ENCODE measurements at places on chromosomes 11 and 22. TPM values are rescaled to one million over a fixed set of nuclear protein-coding genes. Genes with fewer than 3 reads are reported as not detected.

DNA sequence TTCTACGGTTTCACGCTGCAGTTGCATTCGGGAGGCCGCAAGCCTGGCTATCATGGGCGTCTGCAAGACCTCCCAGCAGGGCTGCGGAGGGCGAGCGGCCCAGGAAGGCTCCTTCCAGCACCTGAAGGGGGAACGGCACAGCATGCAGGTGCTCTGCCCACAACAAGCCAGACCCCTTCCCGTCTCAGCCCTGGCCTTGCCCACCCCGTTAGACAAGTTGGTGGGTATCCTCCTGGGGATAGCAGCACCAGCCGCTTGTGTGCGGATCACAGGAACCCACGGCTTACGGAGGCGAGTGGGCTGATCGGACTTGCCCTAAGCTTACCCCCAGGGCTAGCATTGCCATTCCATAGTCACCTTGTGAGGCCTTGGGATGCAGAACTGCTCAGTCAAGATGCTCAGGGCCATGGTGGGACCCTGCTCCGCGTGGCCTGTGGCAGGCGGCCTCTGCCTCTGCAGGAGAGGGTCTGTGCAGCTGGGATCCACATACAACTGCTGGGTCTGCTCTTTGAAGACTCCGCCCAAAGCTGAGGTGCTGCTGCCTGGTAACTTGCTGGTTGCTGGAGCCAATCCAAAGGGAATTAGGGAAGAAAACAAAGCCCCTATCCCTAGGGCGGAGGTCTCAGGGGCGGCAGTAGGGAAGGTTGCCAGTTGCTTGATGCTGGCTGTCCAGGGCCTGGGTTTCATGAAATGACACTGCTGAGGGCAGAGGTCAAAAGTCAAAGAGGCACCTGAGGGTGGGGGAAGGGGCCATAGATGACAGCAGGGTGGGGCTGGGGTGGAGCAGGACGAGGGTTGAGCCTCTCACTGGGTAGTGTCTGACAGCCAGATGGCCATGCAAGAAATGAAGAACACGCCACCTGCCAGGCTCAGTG, 1.4 kb upstream of the OSBPL5 start:
- peaks cover 22% of the 10 kb centered on the region for H3K27me3 ChIP-seq
- H3K27ac ChIP-seq = no peak overlapping the region
- no peak overlapping the region for H3K4me3 ChIP-seq
- peak; percentile 54 for DNase-seq
- no peaks in the 10 kb centered on the region for H3K36me3 ChIP-seq
- H3K4me1 ChIP-seq = peaks cover 36% of the 10 kb centered on the region

DNA sequence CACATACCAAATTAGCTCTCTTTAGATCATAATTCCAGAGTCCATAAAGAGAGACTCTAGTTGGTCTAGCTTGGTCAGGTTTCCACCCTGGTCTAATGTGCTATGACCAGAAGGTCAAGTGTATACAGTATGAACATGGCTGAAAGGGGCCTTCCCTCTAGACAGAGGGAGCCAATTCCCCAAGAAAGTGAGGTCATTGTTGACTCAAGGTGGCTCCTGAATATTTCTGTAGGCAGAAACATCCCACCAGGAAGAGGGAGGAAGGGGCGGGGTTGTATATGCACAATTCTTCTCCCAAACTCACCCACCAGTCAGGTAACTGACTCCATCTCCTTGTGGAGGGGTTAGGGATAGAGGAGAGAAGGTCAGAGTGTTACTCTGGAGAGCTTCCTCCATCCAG, 281.8 kb upstream of the PLET1 start:
- DNase-seq = no peak
- H3K36me3 ChIP-seq = no peaks in the 10 kb centered on the region
- peaks cover 12% of the 10 kb centered on the region for H3K4me1 ChIP-seq
- H3K27me3 ChIP-seq = no peaks in the 10 kb centered on the region
- no peak overlapping the region for H3K27ac ChIP-seq
- no peak overlapping the region for H3K4me3 ChIP-seq

DNA sequence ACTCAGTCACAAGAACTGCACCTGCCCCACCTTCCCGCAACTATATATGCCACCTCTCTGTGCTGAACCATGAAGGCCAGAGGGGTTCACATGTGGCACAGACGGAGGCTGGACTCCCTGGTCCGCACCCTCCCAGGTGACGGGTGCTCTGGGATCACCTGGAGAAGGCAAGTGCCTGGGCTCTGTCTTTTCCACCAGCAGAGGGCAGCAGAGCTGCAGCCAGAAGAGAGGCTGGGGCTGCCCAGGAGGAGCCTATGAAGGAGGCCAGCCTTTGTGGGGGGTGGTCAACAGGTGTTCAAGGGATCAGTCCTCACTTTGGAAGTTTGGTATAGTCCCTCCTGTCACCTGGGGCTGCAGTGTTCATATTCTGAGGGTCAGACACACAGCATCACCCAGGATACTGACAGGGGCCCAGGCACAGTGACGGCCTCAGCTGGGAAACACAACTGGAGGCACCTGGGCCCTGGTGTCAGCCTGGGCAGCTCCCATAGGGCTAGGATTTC, 39.2 kb upstream of the IGLL5 start:
- peak; percentile 81 for DNase-seq
- peaks cover 97% of the 10 kb centered on the region for H3K27me3 ChIP-seq
- H3K36me3 ChIP-seq = no peaks in the 10 kb centered on the region

The NXPE4 gene
- not detected for total RNA-seq

The MS4A3 gene
- total RNA-seq = not detected

The VWA5A gene
- total RNA-seq = 27.3 TPM

- no peaks in the 10 kb centered on the region for H3K36me3 ChIP-seq
- peaks cover 8% of the 10 kb centered on the region for H3K4me1 ChIP-seq
- no peak for DNase-seq
- no peak overlapping the region for H3K27ac ChIP-seq
- H3K4me3 ChIP-seq = no peak overlapping the region
- no peaks in the 10 kb centered on the region for H3K27me3 ChIP-seq
These were observed 12.2 kb upstream of the RPS3 start for GRCh38 chr11:75386942-75387630.

The CSRP3 gene
- total RNA-seq = not detected

GRCh38 chr11:112128483-112129121, 35.3 kb downstream of the IL18 start:
- no peaks in the 10 kb centered on the region for H3K4me1 ChIP-seq
- H3K27ac ChIP-seq = no peak overlapping the region
- H3K36me3 ChIP-seq = no peaks in the 10 kb centered on the region
- no peak for DNase-seq

The CRYBB3 gene
- 0.19 TPM for total RNA-seq

DNA sequence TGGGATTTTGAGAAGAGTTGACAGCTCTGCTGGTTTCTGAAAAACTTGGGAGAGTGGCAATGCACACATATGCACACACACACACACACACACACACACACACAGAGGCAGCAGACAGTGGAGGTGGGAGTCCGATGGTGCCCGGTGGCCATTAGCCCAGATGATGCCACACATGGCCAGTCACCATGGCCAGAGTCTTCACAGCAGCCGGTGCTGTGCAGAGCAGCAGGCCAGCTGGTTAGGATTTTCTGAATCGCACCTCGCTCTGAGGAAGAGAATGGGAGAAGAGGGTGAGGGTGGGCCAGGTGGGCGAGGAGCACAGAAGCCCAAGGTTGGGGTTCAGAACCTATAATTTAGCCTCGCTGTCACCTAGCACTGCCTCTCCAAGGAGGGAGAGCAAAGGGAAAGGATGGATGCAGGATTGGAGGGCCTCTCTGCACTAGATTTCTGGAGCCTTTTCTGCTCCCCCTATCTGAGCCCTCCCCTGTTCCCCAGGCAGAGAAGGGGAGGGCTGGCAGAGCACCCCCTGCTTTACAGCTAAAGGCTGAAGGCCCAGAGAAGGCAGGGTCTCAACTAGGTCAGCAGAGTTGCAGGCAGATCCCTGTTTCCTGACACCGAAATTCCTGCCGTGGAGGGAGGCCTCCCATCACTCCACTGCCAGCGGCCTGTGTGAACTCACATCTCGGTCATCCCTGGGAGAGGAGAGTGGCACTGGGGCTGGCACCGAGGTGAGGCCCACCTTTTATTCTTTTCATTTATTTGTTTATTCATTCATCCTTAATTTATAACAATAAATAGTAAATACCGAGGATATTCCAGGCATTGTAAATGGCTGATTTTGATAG, 25.8 kb upstream of the FXYD6 start:
- no peak overlapping the region for H3K4me3 ChIP-seq
- no peak for DNase-seq
- no peaks in the 10 kb centered on the region for H3K4me1 ChIP-seq
- H3K27me3 ChIP-seq = no peaks in the 10 kb centered on the region
- H3K27ac ChIP-seq = no peak overlapping the region

DNA sequence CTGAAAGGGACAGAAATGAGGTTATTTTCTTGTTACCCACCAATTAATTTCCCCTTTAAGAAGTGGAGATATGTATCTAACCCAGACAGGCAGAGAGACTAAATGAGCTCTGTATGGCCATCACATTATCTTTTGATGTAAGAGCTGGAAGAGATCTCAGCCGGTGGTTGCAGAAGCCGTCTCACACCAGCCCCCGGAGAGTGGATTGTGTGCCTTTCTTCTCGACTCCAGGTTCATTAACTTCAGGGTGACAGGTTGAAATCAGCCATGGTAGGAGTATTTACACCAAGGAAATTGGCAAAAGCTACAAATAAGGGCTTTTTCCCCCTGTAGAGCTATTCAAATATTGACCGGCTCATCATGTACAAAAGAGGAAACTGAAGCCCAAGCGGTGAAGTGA, 580.3 kb upstream of the CADM1 start:
- DNase-seq = no peak
- H3K4me1 ChIP-seq = no peaks in the 10 kb centered on the region
- no peaks in the 10 kb centered on the region for H3K27me3 ChIP-seq
- no peaks in the 10 kb centered on the region for H3K36me3 ChIP-seq
- H3K4me3 ChIP-seq = no peak overlapping the region

DNA sequence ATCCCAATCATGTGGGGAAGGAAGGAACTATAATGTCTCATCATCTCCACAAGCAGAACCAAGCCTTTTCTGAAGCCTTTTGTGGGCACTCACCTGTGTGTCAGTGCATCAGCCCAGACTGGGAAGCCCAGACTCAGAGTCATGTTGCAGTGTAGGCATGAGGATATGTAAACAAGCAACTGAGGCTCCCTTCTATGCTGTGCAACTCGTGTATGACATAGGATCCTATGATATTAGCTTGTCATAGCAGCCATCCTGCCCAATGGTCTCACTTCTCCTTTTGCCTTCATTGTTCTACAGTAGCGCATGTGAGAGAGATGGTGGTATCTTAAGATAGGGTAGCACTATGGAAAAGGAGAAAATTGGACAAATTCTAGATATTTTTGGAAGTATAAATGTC, 103.4 kb upstream of the OLFML1 start:
- no peaks in the 10 kb centered on the region for H3K4me1 ChIP-seq
- DNase-seq = no peak
- H3K36me3 ChIP-seq = no peaks in the 10 kb centered on the region
- H3K4me3 ChIP-seq = no peak overlapping the region
- no peaks in the 10 kb centered on the region for H3K27me3 ChIP-seq
- no peak overlapping the region for H3K27ac ChIP-seq

The LRRC55 gene
- 1.4 TPM for total RNA-seq

GRCh38 chr11:62579252-62579651, 5.6 kb upstream of the EEF1G start:
- no peaks in the 10 kb centered on the region for H3K36me3 ChIP-seq
- DNase-seq = no peak
- no peaks in the 10 kb centered on the region for H3K27me3 ChIP-seq
- H3K27ac ChIP-seq = no peak overlapping the region

DNA sequence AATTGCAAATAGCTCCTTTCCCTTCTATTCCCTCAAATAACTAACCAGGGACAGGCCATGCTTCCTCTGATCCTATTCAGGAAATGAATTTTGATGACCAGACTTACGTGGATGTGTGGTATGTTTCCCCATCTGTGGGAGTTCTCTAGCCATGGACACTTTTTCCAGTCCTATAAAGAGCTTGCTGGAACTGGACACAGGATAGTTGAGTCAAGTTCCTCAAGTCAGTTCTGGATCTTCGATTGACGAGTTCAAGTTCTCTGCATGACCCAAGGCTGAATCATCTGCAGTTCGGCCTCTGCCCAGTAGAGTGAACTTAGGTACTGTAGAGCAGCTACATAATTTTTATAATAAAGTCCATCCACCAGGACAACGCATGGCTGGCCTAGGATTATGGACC, 52.7 kb upstream of the CCND1 start:
- H3K27ac ChIP-seq = no peak overlapping the region
- H3K4me3 ChIP-seq = no peak overlapping the region
- H3K4me1 ChIP-seq = no peaks in the 10 kb centered on the region
- DNase-seq = no peak
- no peaks in the 10 kb centered on the region for H3K36me3 ChIP-seq

DNA sequence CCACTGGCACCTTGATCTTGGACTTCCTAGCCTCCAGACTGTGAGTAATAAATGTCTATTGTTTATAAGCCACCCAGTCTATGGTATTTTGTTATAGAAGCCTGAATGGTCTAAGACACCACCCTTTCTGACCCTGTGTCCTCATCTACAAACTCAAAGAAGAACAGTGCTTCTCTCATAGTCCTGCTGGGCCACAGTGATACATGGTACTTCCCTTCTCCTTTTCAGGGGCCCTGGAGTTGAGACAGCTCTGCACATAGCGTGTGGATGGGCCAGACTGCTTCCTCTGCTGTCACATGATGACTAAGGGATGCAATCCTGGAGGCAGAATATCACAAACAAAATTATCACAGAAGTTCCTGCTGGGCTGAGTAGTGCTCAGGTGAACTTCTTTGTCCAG, 5.0 kb downstream of the KCNJ11 start:
- no peak overlapping the region for H3K27ac ChIP-seq

DNA sequence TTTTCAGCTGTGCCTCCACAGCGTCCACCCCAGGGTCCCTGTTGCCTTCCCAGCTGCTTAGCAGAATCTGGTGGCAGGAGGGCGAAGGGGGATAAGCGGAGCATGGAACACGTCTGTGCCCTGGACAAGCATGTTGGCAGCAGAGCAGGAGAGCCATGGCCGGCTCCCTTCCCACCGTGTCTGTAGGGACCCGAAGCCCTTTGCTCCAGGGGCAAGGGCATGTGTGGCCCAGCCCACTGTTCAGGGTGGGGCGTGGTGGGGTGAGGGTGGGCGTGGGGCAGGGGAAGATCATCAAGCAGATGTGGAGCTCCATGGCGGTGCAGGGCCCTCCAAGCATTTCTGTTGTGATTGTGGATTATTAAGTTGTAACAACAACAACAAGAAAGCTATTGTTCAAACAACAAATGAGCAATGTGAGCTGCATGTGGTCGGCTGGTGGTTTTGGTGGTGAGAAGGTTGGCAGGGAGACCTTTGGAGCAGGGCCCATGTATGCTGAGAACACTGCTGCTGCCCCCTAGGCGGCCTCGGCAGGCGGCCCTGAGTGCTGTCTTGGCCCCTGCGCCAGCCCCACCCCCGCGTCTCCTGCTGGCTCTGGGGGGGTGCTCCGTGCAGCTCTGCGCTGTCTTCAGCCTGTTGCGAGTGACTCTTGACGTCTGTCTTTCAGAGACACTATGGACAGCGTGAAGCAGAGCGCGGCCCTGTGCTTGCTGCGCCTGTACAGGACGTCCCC, 50.9 kb downstream of the AP2A2 start:
- H3K27me3 ChIP-seq = no peaks in the 10 kb centered on the region
- H3K4me3 ChIP-seq = no peak overlapping the region
- no peak for DNase-seq
- H3K4me1 ChIP-seq = no peaks in the 10 kb centered on the region
- no peak overlapping the region for H3K27ac ChIP-seq
